ENCODE measurements at places on chromosomes 6 and 20.
A peak's percentile ranks its signal among the peaks of the same experiment; 100 is the strongest.

DNA sequence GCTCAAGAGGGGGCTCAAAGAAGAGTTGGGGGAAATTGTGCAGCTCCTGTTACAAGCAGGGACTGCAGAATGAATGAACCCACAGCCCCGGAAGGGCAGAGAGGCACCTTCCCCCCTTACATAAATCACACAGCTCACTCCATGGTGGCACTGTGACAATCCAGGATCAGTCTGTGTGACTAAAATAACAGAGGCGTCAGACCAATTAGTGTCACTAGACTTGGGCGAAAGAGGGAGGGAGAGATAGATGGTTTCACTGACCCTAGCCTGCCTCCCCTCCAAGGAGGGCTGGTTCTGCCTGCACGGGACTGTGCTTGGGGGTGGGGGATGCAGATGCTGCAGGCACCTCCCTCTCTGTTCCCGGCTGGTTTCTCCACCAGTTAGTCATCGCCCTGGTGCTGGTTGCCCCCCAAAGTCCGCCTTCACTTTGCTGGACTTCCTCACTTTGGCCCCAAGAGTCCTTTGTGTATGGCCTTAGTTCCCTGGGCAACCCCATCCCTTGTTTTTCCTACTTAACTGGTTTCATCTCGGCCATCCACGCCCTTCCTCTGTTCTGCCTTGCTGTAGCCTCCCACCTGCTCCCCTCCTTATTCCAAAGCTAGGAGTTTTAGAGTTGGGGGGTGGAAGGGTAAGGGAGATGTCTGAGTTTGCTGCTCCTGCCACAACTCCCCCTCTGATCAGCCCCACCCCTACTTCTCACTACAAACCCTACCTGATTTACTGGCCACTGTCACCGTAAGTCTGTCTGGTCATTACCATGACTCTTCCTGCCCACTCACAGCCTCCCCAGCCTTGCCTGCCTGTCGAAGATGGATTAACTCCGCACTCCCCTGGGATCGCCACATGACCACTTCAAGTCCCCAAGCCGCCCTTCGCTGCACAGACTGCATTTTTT is 17.7 kb downstream of the CCDC167 start:
- DNase-seq: no peak

DNA sequence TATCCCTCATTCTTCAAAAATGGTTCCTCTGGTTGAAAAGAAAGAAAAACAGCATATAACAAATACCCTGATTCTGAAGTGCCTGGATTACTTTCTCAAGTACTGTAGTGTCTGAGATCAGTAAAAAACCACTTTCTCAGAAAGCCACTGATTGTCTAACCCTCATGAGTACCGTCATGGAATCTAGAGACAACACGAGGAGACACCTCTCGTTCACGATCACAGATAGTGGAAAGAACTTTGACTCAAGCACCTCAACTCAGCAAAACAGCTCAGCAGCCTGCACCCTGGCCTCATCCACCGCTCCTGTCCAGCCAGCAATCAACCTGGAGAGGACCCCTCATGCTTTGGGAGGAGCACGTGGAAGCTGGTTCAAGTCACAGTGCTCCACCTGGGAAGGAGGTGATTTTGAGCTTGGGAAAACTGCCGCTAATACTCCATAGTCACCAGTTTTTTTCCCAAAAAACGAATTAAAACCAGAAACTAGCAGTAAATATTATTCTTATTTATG is 1.0 kb downstream of the SCML4 start:
- DNase-seq: peak; percentile 40

DNA sequence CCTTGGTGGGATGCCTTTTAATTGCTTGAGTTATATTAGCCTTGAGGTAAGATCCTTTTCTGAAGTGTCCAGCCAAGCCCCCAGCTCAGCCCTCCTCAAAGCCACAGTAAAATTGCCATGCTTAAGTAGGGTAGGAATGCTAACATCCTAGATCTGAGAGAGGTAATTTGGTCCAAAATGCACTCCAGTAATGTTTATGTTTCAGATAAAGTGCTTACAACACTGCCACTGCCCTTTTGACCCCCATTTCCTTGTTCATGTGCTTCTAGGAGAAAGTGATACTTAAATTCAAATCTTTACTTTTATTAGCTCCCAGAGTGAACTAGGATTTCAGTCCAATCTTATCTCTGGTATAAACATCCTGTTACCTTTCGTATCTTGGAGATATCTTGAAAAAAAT is 318.0 kb downstream of the BMP2 start:
- no peak for DNase-seq

- no peak for DNase-seq
Measured at GRCh38 chr20:23186808-23187207, 100.7 kb upstream of the CD93 start.

DNA sequence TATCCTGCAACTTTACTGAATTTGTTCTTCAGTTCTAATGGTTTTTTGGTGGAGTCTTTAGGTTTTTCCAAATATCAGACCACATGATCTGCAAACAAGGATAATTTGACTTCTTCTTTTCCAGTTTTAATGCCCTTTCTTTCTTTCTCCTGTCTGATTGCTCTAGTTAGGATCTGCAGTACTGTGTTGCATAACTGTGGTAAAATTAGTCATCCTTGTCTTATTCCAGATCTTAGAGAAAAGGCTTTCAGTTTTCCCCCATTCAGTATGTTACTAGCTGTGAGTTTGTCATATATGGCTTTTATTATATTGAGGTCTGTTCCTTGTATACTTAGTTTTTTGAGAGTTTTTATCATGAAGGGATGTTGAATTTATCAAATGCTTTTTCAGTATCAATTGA is 4.3 kb downstream of the MICA start:
- no peak for DNase-seq

- DNase-seq: no peak
Measured at GRCh38 chr6:73556836-73557235, 36.0 kb upstream of the EEF1A1 start.

DNA sequence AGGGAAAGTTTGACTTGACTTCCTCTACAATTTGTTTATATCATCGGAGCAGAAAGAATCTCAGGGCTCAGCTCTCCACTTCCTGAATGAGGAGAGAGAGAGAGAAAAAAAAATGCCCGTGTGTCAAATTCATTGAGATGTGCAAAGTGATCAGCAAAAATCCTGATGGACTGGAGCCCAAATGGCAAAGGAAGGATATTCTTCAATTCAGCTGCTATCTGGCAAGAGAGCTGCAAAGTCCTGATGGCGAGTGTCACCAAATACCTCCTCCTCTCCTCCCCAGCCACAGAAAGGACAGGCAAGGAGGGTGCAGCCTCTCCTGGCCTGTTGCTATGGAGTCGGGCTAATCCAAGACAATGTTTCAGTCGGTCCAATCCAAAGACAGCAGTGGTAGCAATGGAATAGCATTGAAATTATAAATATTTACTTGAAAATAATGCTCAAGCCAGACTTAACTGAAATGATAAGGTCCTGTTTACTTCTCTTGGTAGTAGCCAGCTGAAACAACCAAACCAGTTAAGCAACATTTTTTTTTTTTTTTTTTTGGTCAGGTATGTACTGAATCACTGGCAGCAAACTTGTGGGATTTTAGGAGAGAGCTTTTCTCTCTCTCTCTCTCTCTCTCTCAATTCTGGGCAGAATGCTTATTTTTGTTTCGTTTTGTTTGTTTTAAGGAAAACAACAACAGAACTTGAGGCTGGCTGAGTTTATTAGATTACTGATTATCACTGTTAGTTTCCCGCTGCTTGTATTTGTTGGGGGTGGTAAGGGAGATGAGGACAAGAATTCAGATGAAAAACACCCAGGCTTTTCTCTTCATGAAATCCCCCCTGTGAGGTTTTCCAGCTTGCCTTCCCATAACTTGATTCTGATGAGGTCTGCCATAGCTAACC is 204.2 kb downstream of the BCAS1 start:
- DNase-seq: no peak

- DNase-seq: no peak
Measured at GRCh38 chr20:63457737-63458136, 14.7 kb downstream of the KCNQ2 start.

DNA sequence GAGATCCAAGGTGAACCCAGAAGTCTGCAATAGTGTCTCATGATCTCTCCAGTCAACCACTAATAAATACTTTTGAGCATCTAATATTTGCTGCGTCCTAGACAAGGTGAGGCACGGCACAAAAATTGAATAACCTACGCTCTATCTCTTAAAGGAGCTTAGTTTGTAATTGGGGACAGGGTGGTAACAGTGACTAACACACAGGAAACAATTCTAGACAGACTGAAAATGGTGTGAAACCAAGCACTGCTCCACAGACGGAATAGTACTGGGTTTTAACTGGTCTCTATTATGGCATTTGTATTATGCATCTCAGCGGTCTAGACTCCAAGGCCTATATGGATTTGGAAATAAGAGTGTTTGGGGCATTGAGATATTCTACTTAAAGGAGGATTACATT is 120.1 kb downstream of the CLIC5 start:
- DNase-seq: no peak

- no peak for DNase-seq
Measured at GRCh38 chr20:55375920-55376319, 629.4 kb downstream of the CBLN4 start.

DNA sequence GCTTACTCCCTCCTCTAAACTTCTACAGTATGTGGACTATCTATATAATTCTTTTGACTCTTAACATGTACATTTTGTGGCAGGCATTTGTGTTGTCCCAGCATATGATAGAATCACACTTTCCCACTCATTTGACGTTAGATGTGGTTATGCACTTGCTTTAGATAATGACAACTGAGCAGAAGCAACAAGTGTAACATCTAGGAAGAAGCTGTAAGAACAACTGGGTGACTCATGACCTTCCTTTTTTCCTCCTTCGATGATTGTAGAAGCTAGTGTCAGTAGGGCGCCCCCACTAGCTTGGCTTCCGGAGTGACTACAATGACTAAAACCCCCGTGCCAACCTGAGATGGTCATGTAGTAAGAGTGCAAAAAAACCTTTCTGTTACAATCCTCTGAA is 74.6 kb upstream of the CEP85L start:
- peak; percentile 23 for DNase-seq
